ENCODE measurements at places on chromosomes 16 and 17. TPM values are rescaled to one million over a fixed set of nuclear protein-coding genes. Genes with fewer than 3 reads are reported as not detected.

CISD3 gene
- total RNA-seq, result 17.9 TPM

DNA sequence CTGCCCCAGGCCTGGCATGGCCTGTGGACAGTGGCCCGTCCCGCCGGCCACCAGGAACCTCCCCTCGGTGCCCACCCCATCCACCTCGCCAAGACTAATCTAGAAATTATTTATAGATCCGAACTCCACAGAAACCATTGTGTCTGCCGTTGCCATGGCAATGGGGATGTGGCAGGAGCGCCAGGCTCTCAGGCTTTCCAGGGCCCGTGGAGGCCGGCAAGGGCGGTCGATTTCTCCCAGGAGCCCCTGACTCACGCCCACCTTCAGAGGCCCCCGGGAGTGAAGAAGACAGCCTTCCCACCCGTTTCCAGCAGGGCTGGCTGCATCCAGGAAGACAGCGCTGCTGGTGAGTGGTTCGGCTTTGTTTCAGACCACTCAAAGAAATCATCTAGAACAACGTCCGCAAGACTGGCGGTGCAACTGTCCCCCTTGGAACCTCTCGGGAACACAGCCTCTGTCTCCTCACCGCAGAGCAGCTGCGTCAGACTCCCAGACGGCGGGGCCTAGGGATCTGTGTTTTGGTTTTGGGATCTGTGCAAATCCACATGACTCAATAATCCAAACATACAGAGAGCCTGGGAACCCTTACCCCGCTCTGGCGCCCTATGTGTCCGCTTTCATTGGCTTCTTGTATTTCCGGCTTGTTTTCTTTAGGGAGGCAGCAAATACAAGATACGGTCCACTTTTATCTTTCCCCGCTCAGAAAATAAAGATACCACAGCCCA lies 48.5 kb upstream of the ZCCHC14 start:
- H3K27ac ChIP-seq, result peak overlapping the region; percentile 70
- peaks cover 9% of the 10 kb centered on the region for H3K36me3 ChIP-seq
- H3K27me3 ChIP-seq, result no peaks in the 10 kb centered on the region
- no peak for DNase-seq
- H3K4me3 ChIP-seq, result peak overlapping the region; percentile 35

CLEC3A gene
- total RNA-seq, result not detected

HOXB4 gene
- not detected for total RNA-seq

GRCh38 chr16:28623172-28623711 lies 13.4 kb upstream of the SULT1A1 start:
- H3K27me3 ChIP-seq, result peaks cover 6% of the 10 kb centered on the region
- no peak for DNase-seq
- no peak overlapping the region for H3K27ac ChIP-seq
- H3K4me3 ChIP-seq, result no peak overlapping the region
- H3K4me1 ChIP-seq, result no peaks in the 10 kb centered on the region
- no peaks in the 10 kb centered on the region for H3K36me3 ChIP-seq

DNA sequence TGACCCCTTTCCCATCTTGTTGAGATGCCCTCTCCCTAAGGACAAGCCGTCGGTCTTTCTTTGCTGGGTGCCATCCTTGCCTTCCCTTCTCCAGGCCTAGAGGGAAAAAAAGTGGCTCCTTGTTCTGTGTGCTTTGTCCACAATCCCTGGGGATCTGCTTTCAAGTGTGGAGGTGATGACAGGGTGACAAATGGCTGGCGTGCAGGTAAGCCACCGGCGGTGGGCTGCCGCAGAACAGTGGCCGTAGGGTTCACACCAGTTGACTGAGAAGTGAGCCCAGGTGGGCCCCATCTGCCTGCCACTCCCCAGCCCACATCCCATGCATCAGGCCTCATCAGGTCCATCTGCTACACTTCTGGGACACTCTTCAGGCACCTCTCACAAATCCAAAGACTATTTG lies 11.4 kb upstream of the CALB2 start:
- peaks cover 41% of the 10 kb centered on the region for H3K27me3 ChIP-seq
- H3K36me3 ChIP-seq, result no peaks in the 10 kb centered on the region
- no peak overlapping the region for H3K4me3 ChIP-seq
- H3K27ac ChIP-seq, result no peak overlapping the region

- H3K27ac ChIP-seq, result no peak overlapping the region
- no peaks in the 10 kb centered on the region for H3K36me3 ChIP-seq
- no peak overlapping the region for H3K4me3 ChIP-seq
- no peaks in the 10 kb centered on the region for H3K27me3 ChIP-seq
- no peak for DNase-seq
Observed at GRCh38 chr16:26526633-26527032, 540.1 kb upstream of the C16orf82 start.

- H3K4me1 ChIP-seq, result peaks cover 47% of the 10 kb centered on the region
- no peak for DNase-seq
Observed at GRCh38 chr17:27560668-27561067, 70.3 kb upstream of the LGALS9 start.

CHST5 gene
- 0.17 TPM for total RNA-seq

- peaks cover 6% of the 10 kb centered on the region for H3K27me3 ChIP-seq
- H3K4me3 ChIP-seq, result no peak overlapping the region
- no peaks in the 10 kb centered on the region for H3K36me3 ChIP-seq
- DNase-seq, result no peak
- H3K4me1 ChIP-seq, result peaks cover 6% of the 10 kb centered on the region
- no peak overlapping the region for H3K27ac ChIP-seq
Observed at GRCh38 chr16:83826146-83826913, 18.6 kb downstream of the HSBP1 start.

DNA sequence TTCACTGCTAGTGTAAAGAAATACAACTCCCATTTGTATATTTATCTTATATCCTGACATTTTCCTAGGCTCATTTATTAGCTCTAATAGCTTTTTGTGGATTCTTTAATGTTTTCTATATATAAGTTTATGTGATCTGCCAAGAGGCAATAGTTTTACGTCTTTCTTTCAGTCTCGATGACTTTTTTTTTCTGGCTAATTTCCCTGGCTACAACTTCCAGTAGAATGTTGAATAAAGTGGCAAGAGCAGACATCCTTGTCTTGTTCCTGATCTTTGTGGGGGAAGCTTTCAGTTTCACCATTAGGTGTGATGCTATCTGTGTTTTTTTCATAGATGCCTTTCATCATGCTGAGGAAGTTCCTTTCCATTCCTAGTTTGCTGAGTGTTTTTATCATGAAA lies 43.9 kb upstream of the ABCA3 start:
- H3K36me3 ChIP-seq, result peaks cover 4% of the 10 kb centered on the region
- H3K27ac ChIP-seq, result no peak overlapping the region
- no peak overlapping the region for H3K4me3 ChIP-seq
- no peaks in the 10 kb centered on the region for H3K4me1 ChIP-seq

- H3K36me3 ChIP-seq, result peaks cover 2% of the 10 kb centered on the region
- DNase-seq, result peak; percentile 72
- no peaks in the 10 kb centered on the region for H3K4me1 ChIP-seq
- H3K4me3 ChIP-seq, result no peak overlapping the region
Observed at GRCh38 chr16:66473051-66473571, 46.0 kb downstream of the BEAN1 start.

IRX5 gene
- 1.0 TPM for total RNA-seq

- no peaks in the 10 kb centered on the region for H3K36me3 ChIP-seq
- H3K4me1 ChIP-seq, result peaks cover 31% of the 10 kb centered on the region
- no peak overlapping the region for H3K4me3 ChIP-seq
- H3K27ac ChIP-seq, result no peak overlapping the region
- H3K27me3 ChIP-seq, result no peaks in the 10 kb centered on the region
- DNase-seq, result no peak
Observed at GRCh38 chr16:87190288-87191230, 126.6 kb downstream of the C16orf95 start.

SEZ6L2 gene
- total RNA-seq, result 10.9 TPM

TEFM gene
- 10.8 TPM for total RNA-seq

CMTM2 gene
- not detected for total RNA-seq

DNA sequence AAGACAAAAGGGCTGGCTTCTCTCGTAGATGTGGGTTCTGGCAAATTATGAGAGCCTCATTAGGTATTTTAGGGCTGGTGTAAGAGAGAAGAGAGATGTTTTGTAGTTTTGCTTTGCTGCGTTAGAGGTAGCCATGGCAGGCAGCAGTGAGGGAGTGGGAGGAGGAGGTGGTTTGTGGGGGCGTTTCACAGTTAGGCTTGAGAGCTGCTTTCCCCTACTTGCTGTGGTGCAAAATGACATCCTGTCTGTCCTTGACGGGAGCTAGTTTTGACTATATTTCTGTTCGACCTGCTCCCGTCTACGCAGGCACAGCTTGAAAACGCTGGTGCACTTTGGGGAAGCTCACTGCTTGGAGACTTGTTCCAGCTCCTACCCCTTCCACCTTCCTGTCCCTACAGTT lies 75.5 kb downstream of the SLC5A11 start:
- H3K4me1 ChIP-seq, result no peaks in the 10 kb centered on the region
- no peak overlapping the region for H3K4me3 ChIP-seq
- no peak overlapping the region for H3K27ac ChIP-seq
- H3K36me3 ChIP-seq, result peaks cover 25% of the 10 kb centered on the region
- H3K27me3 ChIP-seq, result no peaks in the 10 kb centered on the region

- no peaks in the 10 kb centered on the region for H3K27me3 ChIP-seq
- H3K27ac ChIP-seq, result no peak overlapping the region
- H3K4me3 ChIP-seq, result no peak overlapping the region
- no peaks in the 10 kb centered on the region for H3K36me3 ChIP-seq
- H3K4me1 ChIP-seq, result no peaks in the 10 kb centered on the region
Observed at GRCh38 chr16:68685685-68686478, 40.8 kb downstream of the CDH3 start.

- H3K36me3 ChIP-seq, result no peaks in the 10 kb centered on the region
- H3K27ac ChIP-seq, result no peak overlapping the region
- no peak overlapping the region for H3K4me3 ChIP-seq
- no peaks in the 10 kb centered on the region for H3K4me1 ChIP-seq
Observed at GRCh38 chr17:55584055-55584685, 72.9 kb upstream of the SMIM36 start.

TMEM235 gene
- not detected for total RNA-seq

DNA sequence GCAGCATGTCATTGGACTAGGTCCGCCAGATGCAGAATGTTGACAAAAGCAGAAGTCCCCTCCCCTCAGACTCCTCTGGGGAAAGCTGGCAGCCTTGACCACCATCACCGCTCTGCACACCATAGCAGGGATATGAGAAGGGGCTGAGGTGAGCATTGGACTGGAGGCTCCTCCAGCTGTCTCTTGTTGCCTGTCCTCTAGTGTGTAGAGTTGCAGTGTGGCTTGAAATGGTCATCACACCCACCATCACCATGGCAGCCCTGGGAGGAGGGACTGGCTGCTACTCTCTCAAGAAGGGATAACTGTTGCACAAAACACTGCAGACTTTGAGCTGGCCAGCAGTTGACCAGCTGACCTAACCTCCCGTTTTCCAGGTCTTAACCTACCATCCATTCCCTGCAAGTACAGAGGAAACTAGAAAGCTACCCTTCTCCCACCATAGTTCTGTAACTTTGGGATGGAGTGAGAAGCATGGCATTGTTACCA lies 38.3 kb downstream of the HLF start:
- no peaks in the 10 kb centered on the region for H3K36me3 ChIP-seq
- H3K27ac ChIP-seq, result no peak overlapping the region
- peaks cover 10% of the 10 kb centered on the region for H3K27me3 ChIP-seq
- DNase-seq, result no peak
- H3K4me1 ChIP-seq, result no peaks in the 10 kb centered on the region

RUNDC3A gene
- 0.77 TPM for total RNA-seq

- no peak for DNase-seq
- H3K4me1 ChIP-seq, result no peaks in the 10 kb centered on the region
- H3K27me3 ChIP-seq, result no peaks in the 10 kb centered on the region
- H3K27ac ChIP-seq, result no peak overlapping the region
- H3K4me3 ChIP-seq, result no peak overlapping the region
- H3K36me3 ChIP-seq, result peaks cover 2% of the 10 kb centered on the region
Observed at GRCh38 chr17:82148997-82149396, 51.0 kb upstream of the FASN start.

NXPH3 gene
- total RNA-seq, result 4.7 TPM

- H3K27me3 ChIP-seq, result no peaks in the 10 kb centered on the region
- peak overlapping the region; percentile 64 for H3K4me3 ChIP-seq
- H3K4me1 ChIP-seq, result peaks cover 59% of the 10 kb centered on the region
- DNase-seq, result no peak
Observed at GRCh38 chr17:79992649-79993389, 42.9 kb downstream of the TBC1D16 start.

GRCh38 chr16:89115216-89115861 lies 21.7 kb downstream of the ACSF3 start:
- peaks cover 14% of the 10 kb centered on the region for H3K4me1 ChIP-seq
- no peak overlapping the region for H3K4me3 ChIP-seq
- DNase-seq, result peak; percentile 65
- H3K27me3 ChIP-seq, result no peaks in the 10 kb centered on the region
- no peak overlapping the region for H3K27ac ChIP-seq
- peaks cover 29% of the 10 kb centered on the region for H3K36me3 ChIP-seq

DNA sequence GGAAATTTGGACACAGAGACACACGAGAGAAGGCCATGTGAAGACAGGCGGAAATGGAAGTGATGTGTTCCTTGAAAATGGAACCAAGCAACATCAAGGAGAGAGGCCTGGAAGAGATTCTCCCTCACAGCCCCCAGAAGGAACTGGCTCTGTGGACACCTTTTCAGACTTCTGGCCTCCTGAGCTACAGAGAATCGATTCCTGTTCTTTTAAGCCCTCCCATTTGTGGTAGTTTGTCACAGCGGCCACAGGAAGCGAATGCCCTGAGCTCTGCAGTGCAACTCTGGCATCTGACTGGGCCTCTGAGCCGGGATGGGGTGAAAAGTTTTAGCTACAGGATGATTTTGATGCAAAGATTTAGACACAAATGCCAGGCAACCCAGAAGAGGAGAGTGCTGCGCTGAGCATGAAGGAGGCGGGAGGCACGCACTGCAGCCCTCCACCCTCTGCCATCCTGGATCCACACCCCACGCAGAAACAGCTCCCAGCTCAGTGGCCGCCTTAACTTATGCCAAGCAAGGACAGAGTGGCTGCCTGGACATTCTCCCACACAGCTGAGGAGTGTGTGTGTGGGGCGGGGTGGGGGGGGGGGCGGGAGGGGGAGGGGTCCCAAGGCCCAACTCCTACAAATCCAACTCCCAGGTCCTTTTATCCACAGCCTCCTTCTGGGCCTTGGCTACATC lies 2.2 kb downstream of the TIMP2 start:
- peaks cover under 1% of the 10 kb centered on the region for H3K27me3 ChIP-seq
- peaks cover 68% of the 10 kb centered on the region for H3K4me1 ChIP-seq
- no peak for DNase-seq
- H3K27ac ChIP-seq, result peak overlapping the region; percentile 66

DCUN1D3 gene
- total RNA-seq, result 46.0 TPM

DNA sequence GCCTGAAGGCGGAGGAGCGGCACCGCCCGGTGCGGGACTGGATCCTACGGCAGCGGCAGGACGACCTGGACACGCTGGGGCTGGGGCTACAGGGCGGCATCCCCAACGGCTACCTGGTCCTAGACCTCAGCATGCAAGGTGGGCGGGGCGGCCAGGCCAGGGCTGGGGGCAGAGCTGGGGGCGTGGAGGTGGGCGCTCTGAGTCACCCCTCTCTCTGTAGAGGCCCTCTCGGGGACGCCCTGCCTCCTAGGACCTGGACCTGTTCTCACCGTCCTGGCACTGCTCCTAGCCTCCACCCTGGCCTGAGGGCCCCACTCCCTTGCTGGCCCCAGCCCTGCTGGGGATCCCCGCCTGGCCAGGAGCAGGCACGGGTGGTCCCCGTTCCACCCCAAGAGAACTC lies 7.9 kb downstream of the MSLN start:
- H3K4me3 ChIP-seq, result no peak overlapping the region
- DNase-seq, result no peak
- H3K4me1 ChIP-seq, result no peaks in the 10 kb centered on the region
- H3K36me3 ChIP-seq, result no peaks in the 10 kb centered on the region
